ENCODE measurements at places on chromosomes 7 and 10.

GRCh38 chr7:70719125-70719524 lies 412.8 kb upstream of the GALNT17 start:
- DNase-seq, result no peak

- no peak for DNase-seq
Observed at GRCh38 chr7:129468087-129468486, 33.9 kb downstream of the STRIP2 start.

GRCh38 chr10:114938856-114939193 lies 830 bp downstream of the TRUB1 start:
- no peak for DNase-seq

- DNase-seq, result no peak
Observed at GRCh38 chr10:78217336-78217735, 183.7 kb downstream of the RPS24 start.

DNA sequence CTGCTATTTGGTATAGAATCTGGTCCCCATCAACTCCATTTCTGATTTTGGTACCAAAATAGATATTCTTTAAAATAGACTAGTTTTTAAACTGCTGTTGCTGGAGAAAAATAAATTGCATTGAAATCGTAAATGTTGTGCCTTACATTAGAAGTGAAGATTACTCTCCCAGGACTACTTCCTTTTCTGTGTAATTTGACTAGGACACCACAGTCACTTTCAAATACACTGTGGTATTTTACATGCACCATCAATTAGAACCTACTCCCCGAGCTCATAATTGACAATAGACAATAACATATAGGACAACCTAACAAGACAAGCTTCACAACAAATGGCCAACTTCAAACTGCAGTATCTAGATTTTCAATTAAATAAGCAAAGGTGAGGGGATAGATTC lies 211.5 kb downstream of the DGKB start:
- no peak for DNase-seq

GRCh38 chr10:60197206-60197605 lies 192.5 kb downstream of the ANK3 start:
- no peak for DNase-seq

DNA sequence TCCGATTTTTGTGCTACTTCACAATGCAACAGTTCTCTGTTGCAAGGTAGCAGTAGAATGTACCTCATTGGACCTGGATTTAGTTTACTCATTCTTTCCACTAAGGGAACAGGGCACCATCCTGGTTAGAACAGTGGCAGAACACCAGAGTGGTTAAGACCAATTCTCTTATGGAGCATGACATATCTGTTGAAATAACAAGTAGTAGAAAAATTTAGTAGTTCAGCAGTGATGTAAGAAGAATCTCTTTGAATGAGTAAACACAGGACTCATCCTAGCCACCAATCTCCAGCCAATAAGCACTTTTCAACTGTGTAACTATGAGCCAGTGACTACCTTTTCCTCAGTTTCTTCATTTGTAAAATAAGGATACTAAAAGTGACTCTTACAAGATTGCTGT lies 2.4 kb downstream of the ANKRD22 start:
- no peak for DNase-seq

DNA sequence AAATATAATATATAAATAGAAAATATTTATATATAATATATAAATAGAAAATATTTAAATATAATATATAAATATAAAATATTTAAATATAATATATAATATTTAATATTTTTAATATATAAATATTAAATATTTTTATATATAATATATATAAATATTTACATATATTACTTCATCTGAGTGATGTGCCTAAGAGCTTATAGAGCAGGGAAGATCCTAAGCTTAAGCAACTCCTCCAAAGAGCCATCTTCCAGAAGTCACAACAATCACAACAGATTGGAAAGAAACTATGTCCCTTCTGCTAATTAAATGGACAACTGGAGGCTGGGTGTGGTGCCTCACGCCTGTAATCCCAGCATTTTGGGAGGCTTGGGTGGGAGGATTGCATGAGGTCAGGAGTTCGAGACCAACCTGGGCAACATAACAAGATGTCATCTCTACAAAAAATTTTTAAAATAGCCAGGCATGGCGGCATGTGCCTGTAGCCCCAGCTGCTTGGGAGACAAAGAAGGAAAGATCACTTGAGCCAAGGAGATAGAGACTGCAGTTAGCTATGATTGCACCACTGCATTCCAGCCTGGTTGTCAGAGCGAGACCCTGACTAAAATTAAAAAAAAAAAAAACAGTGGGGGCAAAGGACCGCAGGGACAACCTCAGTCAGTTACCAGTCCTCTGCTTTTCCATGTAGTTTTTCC lies 198.7 kb downstream of the SKIDA1 start:
- DNase-seq, result no peak
